ENCODE measurements at places on chromosomes 2 and 18.

DNA sequence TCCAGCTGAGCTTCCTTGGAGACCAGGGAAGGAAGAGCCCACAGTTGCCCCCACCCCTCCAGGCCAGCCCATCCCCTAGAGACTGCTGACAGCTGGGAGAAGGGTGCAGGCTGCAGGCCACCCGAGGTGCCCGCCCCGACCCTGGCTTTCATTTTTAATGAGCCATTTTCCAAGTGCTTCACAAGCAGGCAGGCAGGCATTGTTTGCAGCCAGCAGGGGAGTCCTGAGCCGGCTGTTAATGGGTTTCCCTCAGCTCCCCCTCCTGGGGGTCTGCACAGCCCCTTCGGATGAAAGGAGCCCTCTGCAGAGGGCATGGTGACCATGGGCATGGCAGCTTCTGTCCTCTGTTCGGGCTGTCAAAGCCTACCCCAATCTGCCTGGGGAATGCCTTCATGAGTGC lies 94.5 kb downstream of the ZBTB7C start:
- DNase-seq = peak; percentile 14

- no peak for DNase-seq
Observed at GRCh38 chr2:110820128-110820527, 87.8 kb downstream of the ACOXL start.

DNA sequence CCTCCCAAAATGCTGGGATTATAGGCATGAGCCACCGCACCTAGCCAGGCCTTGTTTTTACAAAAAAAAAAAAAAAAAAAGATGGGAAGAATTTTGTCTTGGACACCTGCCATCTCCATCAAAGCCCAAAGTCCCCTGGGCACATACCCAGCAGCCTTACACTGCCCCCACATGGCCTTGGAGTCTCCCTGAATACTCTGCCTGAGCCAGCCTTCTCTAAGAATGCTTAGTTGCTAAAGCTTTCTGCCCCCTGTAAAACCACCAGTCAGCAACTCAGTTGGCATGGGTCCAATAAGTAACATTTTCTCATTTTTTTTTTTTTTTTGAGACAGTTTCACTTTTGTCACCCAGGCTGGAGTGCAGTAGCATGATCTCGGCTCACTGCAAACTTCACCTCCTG lies 40.6 kb downstream of the SPC25 start:
- no peak for DNase-seq

DNA sequence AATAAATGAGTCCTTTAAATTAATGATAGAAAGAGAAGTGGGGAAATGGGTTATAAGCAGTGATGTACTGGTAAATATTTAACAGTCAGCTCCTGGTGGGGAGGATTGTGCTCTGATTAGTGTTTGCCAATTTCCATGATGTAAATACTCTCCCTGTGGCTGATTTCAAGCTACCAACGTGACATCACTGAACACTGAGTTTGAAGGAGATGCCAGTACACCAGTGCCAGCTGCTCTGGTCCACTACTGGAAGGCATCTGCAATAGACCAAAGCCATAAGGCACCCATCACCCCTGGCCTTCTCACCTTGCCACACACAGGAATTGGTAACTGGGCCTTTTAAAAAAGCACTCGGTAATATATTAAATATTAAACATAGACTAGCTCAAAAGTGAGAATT lies 77.7 kb downstream of the TGOLN2 start:
- DNase-seq = no peak

DNA sequence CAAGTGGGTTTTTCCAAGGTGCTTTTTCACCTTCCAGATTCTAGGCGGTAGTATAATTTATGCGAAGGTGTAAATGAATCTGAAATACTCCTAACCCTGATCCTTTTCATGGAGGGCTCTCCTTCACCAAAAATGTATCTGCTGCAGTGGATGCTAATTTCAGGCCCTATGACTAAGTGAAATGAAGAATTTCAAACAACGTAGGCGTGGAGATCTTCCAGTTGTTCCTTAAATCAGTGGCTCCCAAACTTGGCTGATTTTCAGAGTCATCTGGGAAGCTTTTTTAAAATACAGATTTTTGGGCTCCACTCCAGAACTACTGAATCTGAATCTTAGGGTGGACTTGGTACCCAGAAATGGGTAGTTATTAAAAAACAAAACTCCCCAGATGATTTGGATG lies 5.5 kb downstream of the GCKR start:
- DNase-seq = no peak

DNA sequence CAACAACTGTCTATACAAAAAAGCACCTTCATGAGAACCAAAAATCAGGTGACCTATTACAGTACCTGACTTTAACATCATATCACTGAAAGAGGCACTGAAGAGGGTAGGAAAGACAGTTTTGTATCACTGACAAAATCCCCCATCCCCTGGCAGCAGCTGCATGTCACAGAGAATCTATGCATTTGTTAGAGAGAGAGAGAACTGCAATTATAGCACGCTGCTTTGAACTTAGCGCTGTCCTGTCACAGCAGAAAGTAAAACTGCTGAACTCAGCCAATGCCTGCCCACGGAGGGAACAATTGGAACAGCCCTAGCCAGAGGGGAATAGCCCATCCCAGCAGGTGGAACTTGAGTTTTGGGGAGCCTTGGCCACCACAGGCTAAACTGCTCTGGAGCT lies 75.1 kb upstream of the NOL4 start:
- no peak for DNase-seq

- DNase-seq = no peak
Observed at GRCh38 chr18:46040033-46040746, 31.9 kb downstream of the PSTPIP2 start.

DNA sequence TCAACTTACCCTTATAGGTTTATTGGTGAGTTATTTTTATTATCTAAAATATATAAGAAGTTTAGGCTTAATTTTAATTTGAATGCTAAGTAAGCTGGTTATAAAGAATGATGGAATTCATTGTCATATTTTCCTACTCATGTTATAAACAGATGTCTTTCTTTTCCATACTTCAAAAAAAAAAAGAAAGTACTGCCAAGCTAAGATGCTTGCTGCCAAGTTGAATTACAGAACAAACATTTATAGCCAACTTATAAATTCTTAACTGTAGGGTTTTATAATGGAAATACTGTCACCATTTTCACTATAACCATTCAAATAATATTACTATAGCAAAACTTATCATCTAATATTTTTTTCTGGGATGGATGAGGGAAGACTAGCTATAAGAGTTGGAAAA lies 676.0 kb downstream of the NRXN1 start:
- no peak for DNase-seq

GRCh38 chr2:98598781-98599428 lies 9.4 kb downstream of the COA5 start:
- DNase-seq = no peak

GRCh38 chr2:202373490-202373889 lies 2.6 kb upstream of the BMPR2 start:
- DNase-seq = no peak

GRCh38 chr18:62321201-62321600 lies 3.9 kb upstream of the TNFRSF11A start:
- no peak for DNase-seq

DNA sequence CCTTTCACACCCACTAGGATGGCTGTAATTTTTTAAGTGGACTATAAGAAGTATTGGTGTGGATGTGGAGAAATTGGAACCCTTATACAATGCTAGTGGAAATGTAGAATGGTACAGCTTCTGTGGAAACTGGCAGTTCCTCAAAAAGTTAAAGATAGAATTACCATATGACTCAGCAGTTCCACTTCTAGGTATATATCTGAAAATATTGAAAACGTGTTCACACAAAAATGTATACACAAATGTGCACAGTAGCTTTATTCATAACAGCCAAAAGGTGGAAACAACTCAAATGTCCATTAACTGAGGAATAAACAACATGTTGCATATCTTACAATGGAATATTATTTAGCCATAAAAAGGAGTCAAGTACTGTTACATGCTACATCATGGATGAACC lies 17.7 kb downstream of the TANK start:
- DNase-seq = no peak

GRCh38 chr2:47655563-47655880 lies 127.4 kb upstream of the MSH6 start:
- DNase-seq = no peak

- peak; percentile 91 for DNase-seq
Observed at GRCh38 chr2:138071720-138072719, 107.7 kb downstream of the HNMT start.

DNA sequence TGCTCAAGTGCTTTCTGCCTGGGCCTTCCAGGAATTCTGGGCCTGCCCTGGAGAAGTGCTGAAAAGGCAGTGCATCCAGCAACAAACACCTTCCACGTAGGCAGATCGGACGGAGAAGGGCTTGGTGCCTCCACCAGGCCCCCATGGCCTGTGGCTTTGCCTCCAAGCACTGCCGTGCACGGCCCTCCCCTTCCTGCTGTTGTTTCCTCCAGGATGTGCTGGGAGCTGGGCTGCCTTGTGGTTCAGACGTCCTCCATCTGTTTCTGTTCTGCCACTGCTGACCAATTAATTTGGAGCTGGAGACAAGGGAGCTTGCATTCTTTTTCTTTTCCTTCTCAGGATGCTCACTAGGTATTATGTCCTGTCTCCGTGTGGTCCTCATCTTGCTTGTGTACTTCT lies 197.0 kb downstream of the HRH4 start:
- DNase-seq = no peak

- no peak for DNase-seq
Observed at GRCh38 chr2:32358111-32358482, 1.3 kb downstream of the BIRC6 start.

DNA sequence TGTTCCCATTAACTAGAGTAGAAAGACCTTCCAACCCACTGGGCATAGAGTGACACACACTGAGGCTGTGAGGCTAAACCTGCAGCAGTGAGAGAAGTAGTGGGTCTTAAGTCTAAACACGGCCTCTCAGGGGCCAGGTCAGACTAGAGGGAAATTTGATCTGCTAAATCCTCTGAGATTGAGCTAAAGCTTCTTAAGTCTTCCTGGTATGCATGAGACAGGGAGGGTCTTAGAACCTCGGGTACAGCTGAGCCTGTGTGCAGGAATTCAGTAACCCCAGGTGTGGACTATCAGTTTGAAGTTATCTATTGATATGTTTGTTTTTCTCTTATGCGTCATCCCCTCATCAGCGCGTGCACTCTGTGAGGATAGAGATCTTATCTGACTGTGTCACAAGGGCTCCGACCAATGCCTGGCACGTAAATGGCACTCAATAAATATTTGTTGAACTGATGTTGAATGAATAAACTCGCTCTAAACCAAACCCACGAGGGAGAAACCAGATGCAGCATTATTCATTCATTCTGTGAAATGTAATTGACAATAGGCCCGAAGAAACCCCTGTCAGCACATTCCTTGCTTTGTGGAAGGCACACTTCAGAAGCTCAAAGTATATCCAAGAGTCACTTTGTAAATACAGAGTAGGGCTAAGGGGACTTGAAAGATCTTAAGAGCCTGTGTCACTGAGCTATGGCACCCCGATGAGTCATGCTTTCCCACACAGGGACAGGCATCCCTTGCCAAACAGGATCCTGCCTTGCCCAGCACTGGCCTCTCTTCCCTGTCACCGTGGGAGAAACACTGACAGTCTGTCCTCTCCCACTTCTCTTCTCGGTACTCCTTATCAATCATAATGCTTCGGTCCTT lies 21.7 kb upstream of the RAB10 start:
- DNase-seq = peak; percentile 83

- peak; percentile 13 for DNase-seq
Observed at GRCh38 chr2:134218930-134219658, 34.8 kb upstream of the MGAT5 start.

DNA sequence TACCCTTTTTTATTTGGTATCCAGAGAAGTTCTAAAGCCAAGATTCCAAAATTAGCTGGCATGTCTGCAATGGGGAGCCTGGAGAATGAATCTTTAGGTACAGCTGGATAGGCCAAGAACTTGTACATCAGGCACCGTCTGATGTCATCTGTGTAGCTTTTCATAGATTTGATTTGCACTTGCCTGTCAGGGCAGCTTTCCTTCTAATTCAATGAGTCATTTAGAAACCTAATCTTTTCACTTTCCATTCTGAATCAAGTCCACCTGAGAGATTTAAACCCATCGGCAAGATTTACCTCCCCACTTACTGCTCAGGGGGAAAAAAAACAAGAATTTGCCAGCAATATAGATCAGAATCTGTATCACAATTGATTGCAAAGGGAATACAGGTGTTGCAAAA lies 60.9 kb upstream of the ACAA2 start:
- DNase-seq = no peak

DNA sequence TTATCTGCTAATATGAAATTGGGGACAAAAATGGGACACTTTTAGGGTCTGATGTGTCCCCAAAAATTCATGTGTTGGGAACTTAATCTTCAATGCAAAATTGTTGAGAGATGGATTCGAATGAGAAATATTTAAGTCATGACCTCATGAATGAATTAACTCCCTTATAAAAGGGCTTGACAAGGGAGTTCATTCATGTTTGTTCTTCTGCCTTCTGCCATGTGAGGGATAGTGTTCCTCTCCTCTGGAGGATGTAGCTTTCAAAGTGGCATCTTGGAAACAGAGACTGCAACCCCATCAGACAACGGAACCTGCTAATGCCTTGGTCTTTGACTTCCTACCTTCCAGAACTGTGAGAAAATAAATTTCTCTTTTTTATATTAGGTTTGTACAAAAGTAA lies 89.2 kb upstream of the LINC00305 start:
- DNase-seq = no peak

GRCh38 chr2:53467467-53468180 lies 300.0 kb upstream of the CHAC2 start:
- DNase-seq = no peak

DNA sequence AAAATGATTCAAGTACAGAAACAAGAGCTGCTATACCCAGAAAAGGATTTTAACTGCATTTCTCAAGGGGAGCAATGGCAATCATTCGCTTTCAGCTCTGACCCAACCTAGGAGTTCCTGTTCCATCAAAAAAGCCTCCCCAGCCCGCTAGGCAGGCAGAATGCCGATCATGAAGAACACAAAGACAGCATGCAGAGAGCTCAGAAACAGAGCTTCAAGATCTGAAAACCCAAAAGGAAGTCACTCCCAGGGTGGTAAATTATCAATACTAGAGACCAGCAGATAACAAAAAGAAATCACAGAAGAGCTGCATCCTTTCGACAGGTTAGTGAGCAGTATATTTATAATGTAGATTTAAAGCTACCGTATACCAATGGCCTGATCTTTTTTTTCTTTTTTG lies 84.8 kb upstream of the CRIM1 start:
- DNase-seq = no peak

GRCh38 chr2:18980104-18980785 lies 378.2 kb downstream of the OSR1 start:
- no peak for DNase-seq
